Activated naive CD4-positive, alpha-beta T cell treated with anti-CD3 and anti-CD28 coated beads, Interleukin-2, amount 50 U/mL, for 72 hours (primary cell): ENCODE measurements at places on chromosomes 11 and 22. TPM values are rescaled to one million over a fixed set of nuclear protein-coding genes. Genes with fewer than 3 reads are reported as not detected.

The CCND1 gene
- total RNA-seq, result 0.39 TPM

The TUT1 gene
- total RNA-seq, result 34.9 TPM

The CHEK1 gene
- total RNA-seq, result 112 TPM

The ESAM gene
- total RNA-seq, result 0.36 TPM

DNA sequence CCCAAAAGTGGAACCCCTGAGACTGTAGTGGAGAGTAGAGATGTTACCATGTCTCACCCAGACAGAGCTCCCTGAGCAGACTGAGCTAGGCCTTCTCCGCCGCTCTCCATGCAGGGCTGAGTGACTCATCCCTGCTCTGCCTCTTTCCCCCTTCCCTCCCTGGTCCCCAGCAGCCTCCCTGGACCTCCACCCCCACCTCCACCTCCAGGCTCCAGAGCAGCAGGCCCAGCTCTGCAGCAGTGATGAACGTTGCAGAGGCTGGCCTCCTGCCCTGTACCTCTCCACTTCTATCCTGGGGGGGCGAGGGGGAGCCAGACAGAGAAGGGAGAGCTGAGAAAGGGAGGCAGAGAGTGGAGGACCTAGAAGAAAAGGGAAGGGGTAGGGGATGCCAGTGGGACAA lies 19.3 kb upstream of the ARAP1 start:
- DNase-seq, result no peak

DNA sequence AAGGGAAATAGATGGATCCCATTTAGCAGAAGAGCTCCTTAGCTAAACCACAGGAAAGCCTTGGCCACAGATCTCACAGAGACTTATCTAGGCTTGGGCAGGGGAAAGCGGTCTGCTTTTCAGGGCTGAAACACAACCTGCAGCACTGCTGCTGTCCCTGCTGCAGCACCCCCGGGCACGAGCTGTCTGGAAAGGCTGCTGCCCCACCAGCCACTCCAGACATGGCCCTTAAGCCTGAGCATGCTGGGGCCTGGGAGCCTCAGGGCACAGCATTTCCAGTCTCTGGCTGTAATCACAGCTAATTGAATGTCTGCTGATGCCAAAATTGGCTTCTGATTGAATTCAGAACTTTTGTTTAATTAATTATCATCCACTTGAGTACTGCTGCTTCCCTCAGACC lies 115.0 kb downstream of the TMPRSS5 start:
- no peak for DNase-seq

GRCh38 chr22:17143826-17144225 lies 15.3 kb downstream of the HDHD5 start:
- no peak for DNase-seq

- no peak for DNase-seq
Observed at GRCh38 chr11:116855413-116855812, 18.0 kb upstream of the APOA1 start.

DNA sequence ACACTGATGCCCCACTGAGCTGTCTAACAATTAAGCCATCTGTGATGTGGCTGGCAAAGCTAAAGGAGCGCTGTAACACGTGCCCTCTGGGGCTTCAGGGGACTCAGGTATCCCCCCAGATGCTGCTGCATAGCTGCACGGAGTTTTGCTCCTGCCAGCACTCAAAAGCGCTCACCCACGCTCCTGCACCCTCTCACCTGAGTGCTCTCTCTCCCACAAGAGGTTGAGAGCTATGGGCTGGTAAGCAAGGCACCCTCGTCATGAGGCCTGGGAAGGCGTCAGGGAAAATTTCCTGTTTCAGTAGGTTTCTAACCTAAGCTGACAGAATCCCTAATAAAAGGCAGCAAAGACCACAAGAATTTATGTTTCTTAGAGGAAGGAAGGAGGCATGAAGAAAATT lies 850.3 kb downstream of the OPCML start:
- no peak for DNase-seq

DNA sequence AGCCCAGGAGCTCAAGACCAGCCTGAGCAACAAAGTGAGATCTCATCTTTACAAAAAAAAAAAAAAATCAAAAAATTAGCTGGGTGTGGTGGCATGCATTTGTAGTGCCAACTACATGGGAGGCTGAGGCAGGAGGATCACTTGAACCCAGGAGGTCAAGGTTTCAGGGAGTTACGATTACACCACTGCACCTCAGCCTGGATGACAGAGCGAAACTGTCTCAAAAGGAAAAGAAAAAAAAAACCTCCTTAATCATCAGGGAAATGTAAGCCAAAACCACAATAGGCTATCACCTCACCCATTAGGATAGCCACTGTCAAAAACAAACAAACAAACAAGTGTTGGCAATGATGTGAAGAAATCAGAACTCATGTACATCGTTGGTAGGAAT lies 13.4 kb downstream of the DGCR2 start:
- DNase-seq, result no peak

DNA sequence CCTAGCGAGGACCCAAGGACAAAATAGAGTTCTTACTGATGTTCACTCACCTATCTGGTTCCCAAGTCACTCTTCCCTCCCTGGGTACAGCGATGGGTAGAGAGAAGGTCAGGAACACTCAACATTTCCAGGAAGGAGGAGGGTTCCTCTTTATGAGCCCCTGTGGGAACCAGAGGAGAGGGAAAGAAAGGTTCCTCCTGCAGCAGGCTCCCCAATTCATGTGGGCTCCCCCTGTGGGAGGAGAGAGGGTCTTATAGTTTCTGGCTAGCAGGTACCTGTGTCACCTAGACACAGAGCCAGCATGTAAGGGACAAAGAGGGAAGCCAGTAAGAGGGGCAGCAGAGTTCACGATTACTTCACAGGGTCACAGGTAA lies 93.5 kb downstream of the DBX1 start:
- DNase-seq, result no peak

GRCh38 chr11:42825598-42825997 lies 486.2 kb upstream of the API5 start:
- no peak for DNase-seq

DNA sequence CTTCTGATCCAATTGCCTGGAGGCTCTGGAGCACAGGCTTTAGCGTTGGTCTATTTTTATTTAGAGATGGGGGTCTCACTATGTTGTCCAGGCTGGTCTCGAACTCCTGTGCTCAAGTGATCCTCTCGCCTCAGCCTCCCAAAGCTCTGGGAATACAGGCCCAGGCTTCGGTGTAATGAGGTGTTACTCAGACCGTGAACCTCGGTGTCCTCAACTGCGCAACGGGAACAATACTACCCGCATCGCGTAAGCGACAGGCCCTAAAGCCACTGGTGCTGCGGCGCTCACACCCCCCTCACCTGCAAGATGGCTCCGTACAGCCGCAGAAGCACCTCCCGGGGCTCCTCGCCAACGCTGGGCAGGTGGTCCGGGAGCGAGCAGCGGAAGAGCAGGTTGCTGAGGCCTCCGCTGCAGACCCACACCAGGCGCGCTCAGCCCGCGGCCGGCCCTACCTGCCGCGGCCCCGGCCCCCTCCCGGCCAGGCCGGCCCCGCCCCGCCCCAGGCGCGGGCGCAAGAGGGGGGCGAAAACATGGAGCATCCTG lies 628 bp downstream of the CHKB start:
- DNase-seq, result no peak

DNA sequence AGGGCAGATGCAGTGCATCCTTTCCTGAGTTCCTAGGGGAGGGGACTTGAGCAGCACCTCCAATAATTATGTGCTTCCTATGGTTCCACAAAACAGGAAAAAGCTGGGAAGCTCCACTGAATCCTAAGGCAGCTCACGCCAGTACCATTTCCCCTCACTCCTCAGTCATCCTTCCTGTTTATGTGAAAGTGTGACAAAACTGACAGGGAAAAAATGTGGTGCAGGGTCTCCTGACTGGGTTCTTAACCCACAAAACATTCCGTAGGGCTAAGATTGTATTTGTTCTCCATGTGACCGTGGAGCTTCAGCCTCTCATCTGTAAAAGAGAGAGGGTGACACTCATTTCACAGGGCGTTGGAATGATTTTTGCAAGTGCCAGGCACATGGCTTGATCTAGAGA lies 12.2 kb upstream of the LYVE1 start:
- DNase-seq, result no peak

DNA sequence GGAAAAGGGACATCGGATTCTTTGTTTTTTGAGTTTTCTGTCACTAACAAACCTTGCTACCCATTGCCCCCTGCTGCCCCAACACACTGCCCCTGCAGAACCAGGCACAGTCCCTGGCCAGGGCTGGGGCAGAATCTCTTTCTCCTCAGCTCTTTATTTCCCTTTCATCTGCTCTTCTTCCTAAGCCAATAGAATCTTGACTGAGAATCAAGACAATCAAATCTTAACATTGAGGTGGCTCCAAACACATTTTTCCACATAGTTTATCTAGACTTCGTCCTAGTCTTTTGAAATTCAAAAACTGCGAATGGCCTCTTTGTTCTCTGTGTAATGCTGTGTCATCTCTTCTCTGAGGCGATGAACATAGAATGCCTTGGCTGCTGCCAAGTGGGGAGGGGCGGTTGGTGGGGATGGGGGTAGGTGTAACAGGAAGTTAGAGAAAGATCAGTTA lies 16.1 kb upstream of the NTM start:
- DNase-seq, result no peak

DNA sequence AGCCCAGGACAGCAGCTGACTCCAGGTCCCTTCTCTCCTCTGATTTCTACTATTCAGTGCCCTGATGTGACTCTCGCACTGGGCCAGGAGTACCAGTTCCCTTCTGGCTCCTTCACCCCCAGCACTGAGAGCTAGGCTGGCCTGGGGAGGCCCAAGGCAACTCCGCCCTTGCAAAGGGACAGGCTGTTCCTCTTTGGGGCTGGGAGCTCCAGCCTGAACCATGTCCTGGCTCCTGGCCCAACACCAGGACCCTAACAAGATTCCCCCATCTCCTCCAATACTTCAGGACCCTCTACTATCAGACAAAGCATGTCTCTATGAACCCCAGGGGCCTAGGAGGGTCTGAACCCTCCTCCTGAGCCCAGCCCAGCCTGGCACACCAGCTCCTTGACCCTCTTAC lies 12.5 kb downstream of the CREB3L1 start:
- DNase-seq, result no peak

GRCh38 chr11:47220401-47220821 lies 5.6 kb downstream of the DDB2 start:
- DNase-seq, result no peak
